ENCODE measurements at places on chromosomes 4 and X.

- no peak for DNase-seq
Measured at GRCh38 chrX:143873343-143873742, 10.5 kb upstream of the UBE2NL start.

DNA sequence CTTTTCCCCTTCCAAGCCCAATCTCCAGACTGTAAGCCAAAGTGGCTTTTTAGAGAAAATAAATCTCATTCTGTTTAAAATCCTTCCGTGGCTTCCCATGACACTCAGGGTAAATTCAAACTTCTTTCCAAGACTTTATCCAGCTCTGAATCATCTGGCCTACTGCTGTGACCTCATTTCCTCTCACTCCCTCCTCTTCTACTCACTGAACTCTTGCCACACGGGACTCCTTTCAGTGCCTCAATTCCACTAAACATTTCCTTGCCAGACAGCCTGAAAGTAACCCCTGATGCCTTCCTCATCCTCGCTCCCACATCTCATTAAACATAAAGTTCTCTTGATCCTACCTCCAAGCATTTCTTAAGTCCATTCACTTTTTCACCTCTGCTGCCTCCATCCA, 27.8 kb upstream of the RNF128 start:
- DNase-seq, result no peak

GRCh38 chr4:151284534-151285245, 7.7 kb downstream of the PRSS48 start:
- no peak for DNase-seq

DNA sequence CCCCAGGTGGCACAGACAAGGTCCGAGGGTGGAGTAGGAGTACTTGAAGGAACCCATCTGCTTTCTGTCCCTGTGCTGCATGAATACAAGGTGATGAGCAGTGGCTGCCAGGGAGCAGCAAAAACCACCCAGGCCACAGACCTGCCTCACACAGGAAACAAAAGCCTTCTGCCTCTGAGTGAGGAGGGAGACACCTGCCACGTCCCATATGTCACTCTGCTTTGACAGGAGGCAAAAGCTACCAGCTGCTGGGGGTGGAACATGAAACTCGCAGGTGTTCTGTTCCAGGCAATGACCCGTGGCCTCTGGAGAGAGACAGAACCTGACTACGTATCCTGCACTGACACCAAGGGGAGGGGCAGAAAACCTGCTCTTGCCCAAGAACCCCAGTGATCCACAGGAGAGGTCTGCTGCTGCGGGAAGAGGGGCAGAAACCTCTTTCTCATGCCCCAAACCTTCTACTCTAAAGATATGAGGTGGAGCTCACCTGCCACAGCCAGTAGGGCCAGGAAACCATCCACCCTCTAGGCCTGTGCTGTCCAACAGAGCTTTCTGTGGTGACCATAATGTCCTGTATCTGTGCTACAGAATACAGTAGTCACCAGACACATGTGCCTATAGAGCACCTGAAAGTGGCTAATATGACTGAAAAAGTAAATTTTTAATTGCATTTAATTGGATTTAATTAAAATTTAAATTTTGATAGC, 172.9 kb downstream of the PRDM5 start:
- no peak for DNase-seq

GRCh38 chr4:73741750-73742489, 1.6 kb downstream of the CXCL8 start:
- no peak for DNase-seq

GRCh38 chr4:946517-947471, 14.5 kb downstream of the TMEM175 start:
- DNase-seq, result no peak

DNA sequence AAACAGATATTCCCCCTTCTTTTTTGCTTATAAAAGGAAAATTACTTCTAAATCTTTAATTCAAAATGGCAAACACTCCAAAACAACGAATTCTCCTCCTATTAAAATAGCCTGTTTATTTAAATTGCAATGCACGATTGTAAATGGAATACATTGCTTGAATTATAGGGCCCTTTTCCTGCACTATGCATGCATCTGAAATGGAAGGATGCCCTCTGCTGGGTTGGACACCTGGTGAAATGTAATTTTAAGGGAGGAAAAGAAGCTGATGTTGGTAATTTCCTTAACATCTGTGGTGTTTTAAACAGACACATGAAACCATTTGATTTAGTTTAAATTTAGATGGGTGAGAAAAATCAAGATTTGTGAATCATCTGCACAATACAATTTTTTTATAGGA, 72.8 kb downstream of the GRXCR1 start:
- DNase-seq, result no peak

GRCh38 chr4:112201915-112202505, 29.6 kb upstream of the AP1AR start:
- DNase-seq, result no peak

DNA sequence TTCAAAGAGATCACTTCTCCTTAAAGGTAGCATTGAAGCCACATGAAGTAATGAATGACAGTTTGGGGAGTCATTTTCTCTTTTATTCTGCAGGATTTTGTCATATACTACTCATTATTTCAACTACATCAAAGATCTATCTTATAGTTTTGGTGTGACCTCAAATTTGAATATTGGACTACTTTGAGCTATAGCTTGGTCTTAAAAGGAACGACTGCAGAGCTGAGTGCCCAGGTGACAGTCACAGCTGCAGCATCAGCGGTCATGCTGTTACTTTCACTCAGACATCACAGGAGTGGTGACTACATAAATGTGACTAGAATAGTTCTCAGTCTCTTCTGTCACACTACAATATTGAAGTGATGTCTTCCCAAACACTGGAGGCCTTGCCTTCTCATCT, 10.7 kb upstream of the SPCS3 start:
- no peak for DNase-seq

DNA sequence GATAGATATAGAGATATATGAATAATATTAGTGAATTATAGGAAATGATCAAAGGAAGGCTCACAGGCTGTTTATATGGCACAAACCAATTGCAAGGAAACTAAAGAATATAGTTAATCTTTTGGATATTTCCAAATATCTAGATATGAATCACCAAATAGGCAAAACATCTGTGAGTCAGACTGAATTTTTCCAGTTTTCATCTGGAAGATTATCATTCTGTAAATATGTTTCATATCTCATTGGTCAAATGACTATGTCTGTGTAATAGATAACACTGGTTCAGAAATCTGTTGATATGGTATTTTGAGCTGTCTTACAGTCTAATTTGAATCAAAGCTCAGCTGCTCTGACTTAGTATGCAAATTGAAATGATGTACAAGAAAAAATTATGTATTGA, 303.6 kb downstream of the FAM133A start:
- no peak for DNase-seq

DNA sequence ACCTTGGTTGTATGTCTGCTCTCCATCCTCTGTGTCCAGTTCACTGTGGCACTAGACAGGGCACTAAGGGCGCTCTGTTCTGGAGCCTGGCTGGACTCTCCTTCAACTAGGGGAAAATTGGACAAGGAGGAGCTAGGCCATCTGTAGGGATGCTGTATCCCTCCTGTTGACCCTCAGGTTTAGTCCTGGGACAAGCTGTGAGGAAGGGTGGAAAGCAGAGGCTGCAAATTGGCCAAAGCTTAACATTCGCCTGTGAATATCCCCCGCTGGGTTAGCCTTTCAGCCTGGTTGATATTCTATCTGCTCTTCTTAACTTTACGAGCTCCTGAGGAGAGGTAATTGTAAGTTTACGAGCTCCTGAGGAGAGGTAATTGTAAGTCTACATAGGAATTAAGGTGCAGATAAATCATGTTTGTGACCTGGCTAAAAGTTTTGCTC, 64.4 kb upstream of the ENPEP start:
- DNase-seq, result peak; percentile 23

GRCh38 chr4:181475781-181476507, 767.3 kb upstream of the TENM3 start:
- no peak for DNase-seq

Measured in NCI-H1930 (cell line).